ENCODE measurements at places on chromosomes 13 and 19. TPM values are rescaled to one million over a fixed set of nuclear protein-coding genes. Genes with fewer than 3 reads are reported as not detected.

- no peak for DNase-seq
These were observed 14.0 kb downstream of the SCGB2B2 start for GRCh38 chr19:34662919-34663318.

DNA sequence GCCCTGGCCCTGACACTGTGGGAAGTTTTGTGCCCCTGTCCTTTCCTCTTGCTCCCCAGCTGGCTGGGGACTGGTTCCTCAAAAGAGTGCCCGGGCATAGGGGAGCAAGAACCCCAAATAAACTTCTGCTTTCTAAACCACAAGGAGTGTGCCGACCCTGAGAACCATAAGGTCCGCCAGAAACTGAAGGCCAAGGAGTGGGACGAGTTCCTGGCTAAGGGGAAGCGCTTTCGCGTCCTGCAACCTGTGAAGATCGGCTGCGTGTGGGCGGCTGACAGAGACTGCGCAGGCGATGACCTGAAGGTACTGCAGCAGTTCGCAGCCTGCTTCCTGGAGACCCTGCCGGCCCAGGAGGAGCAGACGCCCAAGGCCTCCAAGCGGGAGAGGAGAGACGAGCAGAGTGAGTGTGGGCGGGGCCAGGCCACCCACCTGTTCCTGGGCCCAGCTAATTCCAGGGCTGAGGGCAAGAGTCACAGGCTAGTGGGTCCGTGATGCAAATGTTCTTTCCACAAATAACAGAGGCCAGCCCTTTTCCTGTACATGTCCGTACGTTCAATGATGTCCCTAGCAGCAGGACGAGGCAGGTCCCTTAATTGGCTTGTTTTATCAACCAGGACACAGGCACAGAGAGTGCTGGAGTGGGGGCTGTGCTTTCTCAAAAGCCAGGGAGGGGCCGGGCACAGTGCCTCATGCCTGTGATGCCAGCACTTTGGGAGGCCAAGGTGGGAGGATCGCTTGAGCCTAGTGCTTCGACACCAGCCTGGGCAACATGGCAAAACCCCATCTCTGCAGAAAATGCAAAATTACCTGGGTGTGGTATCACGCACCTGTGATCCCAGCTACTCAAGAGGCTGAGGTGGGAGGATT is 25.6 kb downstream of the UBXN6 start:
- no peak for DNase-seq

Gene TTYH1
- total RNA-seq = 2.7 TPM

DNA sequence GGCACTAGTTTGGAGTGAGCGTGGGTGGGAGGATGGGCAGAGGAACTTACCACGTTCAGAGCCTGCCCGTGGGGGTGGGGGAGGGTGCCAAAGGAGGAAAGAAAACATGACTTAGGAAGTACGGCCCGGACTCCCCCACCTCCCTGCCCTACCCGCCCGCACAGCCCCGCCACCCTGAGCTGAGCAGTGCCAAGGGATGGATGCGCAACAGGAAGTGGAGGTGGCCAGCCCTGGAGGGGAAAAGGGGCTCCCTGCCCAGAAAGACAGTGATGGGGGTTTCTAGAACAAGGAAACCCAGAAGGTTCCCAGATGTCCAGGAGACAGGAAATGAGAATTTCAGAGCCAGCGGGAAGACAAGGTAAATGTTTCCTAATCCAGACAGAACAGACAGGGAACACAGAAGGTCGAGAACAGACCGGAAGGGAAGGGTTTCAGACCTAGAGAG is 6.3 kb downstream of the TEAD2 start:
- no peak for DNase-seq

Gene CILP2
- 0.26 TPM for total RNA-seq

Gene TDRD12
- total RNA-seq = 1.4 TPM

- DNase-seq = no peak
These were observed 172.2 kb downstream of the KCNRG start for GRCh38 chr13:50187352-50188029.

DNA sequence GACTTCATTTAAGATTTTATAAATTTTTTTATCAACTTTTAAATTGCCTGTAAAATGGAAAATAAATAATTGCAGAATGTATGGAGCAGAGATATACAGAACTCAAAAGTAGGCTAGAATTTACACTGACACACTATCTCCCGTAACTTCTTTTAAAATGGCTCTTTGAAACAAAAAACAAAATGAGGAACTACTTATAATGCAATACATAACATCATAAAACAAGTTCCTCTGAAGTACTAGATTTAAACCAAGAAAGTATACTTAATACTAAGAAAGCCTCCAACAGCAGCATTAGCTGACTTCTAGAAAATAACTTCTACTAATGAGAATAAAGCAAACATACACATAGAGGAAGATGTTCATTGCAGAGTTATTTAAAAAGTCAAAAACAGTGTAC is 17.0 kb downstream of the RBM26 start:
- no peak for DNase-seq

GRCh38 chr13:91291078-91291477 is 56.4 kb upstream of the MIR17HG start:
- no peak for DNase-seq

- DNase-seq = no peak
These were observed 16.6 kb downstream of the ADAT3 start for GRCh38 chr19:1921825-1922224.

DNA sequence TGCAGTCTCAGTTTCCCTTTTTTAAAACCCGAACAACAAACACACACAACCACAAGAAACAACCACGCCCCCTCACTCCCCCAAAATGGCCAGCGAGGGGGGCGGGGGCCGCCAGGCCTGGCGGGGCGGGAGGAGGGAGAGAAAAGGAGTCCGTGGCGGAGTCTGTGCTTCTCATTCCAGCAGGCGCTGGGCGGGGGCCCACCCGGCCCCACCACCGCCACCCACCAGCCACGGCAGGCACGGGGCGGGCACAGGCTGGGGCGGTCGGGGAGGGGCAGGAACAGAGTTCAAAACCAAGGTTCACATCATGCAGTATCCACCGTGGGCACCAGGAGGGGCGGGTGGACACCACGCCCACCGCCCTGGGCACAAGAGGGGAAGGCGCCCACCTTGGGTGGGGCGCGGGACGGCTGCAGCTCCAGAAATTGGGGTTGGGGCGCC is 12.9 kb downstream of the DPF1 start:
- DNase-seq = no peak

GRCh38 chr19:33508431-33508830 is 13.2 kb downstream of the PEPD start:
- DNase-seq = no peak

GRCh38 chr19:38266981-38267597 is 2.7 kb downstream of the SPINT2 start:
- DNase-seq = no peak

DNA sequence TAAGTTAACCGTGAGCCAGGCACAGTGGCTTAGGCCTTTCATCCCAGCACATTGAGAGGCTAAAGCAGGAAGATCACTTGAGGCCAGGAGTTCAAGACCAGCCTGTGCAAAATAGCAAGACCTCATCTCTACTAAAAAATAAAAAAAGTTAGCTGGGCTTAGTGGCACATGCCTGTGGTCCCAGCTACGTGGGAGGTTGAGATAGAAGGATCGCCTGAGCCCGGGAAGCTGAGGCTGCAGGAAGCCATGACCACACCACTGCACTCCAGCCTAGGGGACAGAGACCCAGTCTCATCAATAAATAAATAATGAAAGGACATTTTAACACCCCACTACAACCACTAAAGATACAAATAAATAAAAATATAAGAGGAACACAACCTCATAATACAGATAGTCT is 21.6 kb downstream of the LSM14A start:
- DNase-seq = no peak

Gene CGB1
- total RNA-seq = not detected

GRCh38 chr19:49889038-49889686 is 7.5 kb downstream of the IL4I1 start:
- no peak for DNase-seq
